ENCODE measurements at places on chromosomes 1 and 21.

DNA sequence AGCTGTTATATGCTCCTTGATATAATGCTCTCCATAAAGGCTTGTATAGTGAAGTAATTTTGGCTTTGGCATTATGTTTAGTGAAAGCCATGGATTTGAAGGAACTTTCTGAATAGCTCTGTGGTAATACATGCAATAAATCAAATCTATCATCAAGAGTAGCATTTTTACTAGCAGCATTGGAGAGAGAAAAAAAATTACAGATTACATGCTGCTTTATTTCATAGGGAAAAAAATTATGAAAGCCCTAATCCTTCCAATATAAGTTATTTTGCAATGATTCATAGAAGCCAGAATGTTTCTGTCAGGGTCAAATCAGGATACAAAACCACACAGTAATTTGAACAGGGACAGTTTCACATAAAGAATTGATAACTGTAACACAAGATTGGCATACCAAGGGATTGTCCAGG lies 250.0 kb downstream of the SPATA17 start:
- no peak for DNase-seq

DNA sequence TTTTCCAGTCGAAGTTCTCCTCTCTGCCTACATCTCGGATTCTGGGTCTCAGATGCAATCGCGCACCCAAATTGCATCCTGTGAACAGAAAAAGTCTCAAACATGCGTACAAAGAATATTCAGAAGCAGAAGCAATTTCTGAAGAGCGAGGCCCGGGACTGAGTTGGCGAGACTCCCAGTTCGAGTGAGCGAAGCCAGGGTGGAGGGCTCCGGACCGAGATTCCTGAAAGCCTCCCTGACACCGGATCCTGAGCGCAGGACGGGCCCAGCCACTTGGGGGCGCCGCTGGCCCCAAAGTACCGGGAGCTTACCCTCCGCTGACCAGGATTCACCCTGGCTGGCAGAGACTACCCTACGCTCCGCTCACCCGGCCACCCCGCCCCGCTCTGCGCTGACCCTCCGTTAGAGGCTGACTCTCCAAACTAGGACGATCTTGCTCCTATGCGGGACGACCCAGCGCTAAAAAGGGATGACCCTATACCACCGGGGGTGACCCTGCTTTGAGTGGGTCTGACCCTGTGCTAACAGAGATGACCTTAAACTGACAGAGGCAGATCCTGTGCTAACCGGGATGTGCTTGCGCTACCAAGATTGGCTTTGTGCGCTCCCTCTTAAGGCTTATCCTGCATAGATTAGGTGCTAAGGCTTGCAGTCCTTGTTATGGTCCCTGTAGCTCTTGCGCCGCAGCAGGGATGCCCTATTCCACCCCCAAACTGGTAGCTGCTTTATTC lies 12.1 kb downstream of the FOXD2 start:
- DNase-seq = no peak

DNA sequence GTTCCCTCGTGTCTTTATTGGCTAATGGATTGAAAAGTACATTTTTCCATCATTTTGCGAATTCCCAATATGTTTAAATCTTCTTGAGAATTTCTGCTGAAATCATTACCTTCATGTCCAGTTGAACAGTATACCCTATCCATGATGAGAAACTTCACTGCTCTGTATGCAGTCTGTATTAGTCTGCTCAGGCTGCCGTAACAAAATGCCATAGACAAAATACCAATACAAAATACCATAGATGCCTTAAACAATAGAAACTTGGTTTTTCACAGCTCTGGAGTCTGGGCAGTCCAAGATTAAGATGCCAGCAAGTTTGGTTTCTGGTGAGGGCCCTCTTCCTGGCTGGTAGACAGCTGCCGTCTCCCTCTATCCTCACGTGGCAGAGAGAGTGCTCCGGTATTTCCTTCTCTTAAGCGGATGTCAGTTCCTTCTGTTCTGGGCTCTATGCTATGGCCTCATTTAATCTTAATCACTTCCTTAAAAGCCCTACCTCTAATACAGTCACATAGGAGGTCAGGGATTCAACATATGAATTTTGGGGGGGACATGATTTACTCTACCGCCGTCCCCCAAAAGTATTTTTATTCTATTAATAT lies 27.0 kb downstream of the CXADR start:
- no peak for DNase-seq

GRCh38 chr1:76289692-76290091 lies 215.1 kb downstream of the ST6GALNAC3 start:
- DNase-seq = no peak

GRCh38 chr1:202680586-202681352 lies 29.5 kb downstream of the SYT2 start:
- DNase-seq = no peak

Measured in NCI-H2081 (cell line).